Esophagus squamous epithelium (tissue), 5 donors: ENCODE measurements at places on chromosomes 7 and 10.
A peak's percentile ranks its signal among the peaks of the same experiment; 100 is the strongest.

DNA sequence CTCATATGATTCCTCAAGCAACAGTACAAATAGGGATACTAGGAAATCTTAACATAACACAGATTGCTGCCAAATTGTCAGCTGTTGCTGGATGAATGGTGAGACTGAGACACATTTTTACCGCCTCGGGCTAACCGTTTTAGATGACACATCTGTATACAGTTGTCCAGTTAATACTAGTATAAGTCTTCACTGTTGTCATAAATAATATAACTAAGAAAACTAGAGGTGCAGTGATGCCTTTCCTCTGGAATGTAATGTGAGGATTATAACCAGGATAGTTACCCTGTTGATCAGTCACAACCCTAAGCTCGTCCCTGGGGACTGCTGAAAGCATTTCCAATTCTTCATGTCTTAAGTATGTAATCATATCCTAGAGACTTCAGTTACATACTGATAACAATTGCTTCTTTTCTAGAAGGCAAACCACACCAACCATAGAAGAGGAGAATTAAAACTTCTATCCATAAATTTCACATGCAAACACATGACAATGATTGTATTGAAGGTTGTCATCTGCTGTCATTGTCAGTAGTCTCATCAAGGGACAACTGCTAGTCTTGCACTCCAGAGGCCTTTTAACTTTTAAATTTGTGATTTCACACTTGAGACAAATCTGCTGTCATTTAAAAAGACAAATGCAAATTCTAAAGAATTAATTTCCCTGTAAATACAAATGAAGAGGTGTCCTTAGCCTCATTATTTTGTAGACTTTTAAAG lies 100.4 kb upstream of the SEMA3D start:
- no peak for DNase-seq
- no peaks in the 10 kb centered on the region for H3K27me3 ChIP-seq
- no peaks in the 10 kb centered on the region for H3K4me1 ChIP-seq
- no peak overlapping the region for H3K27ac ChIP-seq
- no peaks in the 10 kb centered on the region for H3K36me3 ChIP-seq

DNA sequence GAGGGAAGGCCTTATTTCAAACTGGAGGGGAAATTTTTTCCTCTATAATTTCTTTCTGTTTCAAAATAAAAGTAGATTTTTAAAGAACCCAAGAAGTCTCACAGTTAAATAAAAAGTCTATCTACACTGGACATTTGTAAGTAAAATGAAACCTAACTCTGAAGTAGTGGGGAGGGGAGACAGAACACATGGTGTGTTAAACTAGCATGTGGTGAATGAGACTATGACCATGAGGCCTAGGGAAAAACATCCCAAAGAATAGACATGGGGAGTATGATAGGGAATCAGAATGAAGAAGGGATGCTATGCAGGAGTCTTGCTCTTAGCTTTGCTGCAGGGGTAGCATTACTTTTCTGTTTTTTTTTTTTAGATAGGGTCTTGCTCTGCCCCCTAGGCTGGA lies 1061.3 kb upstream of the LRRTM3 start:
- no peak overlapping the region for H3K4me3 ChIP-seq
- H3K27me3 ChIP-seq, result no peaks in the 10 kb centered on the region
- H3K27ac ChIP-seq, result no peak overlapping the region
- no peak for DNase-seq
- H3K4me1 ChIP-seq, result no peaks in the 10 kb centered on the region

DNA sequence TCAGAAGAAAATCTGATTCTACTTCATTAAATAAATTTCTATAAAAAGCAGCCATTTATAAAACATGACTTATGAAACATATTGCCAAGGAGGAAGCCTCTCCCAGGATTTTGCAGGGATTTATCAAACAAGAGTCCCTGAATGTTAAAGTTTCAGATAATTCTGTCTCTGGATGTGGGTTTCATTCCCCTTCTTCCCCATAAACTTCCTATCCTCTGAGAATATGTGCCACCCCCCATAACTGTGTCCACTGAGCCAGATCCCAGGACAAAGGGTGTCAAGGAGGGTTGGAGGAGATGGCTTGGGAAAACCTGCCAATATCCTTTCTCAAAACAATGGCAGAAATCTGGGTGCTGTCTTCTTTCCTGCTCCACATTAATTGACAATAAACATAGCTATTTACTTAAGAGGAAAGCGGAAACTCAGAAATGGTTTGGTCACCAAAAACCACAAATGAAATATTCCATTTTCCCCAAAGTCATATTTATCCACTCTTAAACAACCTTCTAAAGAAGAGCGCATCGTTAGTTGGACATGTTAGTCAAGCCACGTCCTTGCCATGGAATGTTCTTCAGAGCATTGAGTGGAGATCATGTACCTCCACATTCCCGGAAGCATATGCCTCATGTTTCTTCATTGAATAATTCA lies 54.3 kb upstream of the AKR1E2 start:
- peak overlapping the region; percentile 67 for H3K27ac ChIP-seq
- DNase-seq, result no peak

DNA sequence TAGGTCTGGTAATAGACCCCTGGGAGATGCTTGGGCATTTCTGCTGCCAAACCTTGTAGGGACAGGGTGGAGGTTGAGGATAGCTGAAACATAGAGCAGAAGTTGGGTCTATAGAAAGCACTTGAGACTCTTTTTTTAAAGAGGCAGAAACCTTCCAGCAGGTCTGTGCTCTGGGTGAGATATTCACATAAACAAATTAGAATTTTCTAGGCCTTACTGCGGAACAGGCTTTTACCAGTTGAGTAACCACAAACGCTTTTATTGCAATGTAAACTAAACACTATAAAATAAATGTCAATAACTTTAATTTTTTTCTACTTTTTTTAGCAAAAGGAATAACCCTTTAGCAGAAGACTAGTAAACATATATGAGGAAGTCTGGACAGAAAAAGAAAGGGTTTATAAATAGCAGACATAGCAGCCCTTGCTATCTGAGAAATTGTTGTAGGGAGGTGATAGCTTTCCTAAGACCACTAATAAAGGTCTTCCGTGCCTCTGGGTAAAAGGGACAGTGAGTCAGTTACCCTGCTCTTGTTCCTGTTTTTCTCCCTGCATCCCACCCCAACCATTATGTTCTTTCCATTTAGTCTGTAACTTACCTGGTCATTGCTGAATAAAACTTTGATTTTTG lies 38.7 kb downstream of the CACNB2 start:
- H3K27me3 ChIP-seq, result no peaks in the 10 kb centered on the region
- no peak for DNase-seq
- peaks cover 11% of the 10 kb centered on the region for H3K4me1 ChIP-seq
- H3K4me3 ChIP-seq, result no peak overlapping the region

- H3K27me3 ChIP-seq, result no peaks in the 10 kb centered on the region
- no peak overlapping the region for H3K27ac ChIP-seq
- no peak overlapping the region for H3K4me3 ChIP-seq
- H3K36me3 ChIP-seq, result no peaks in the 10 kb centered on the region
Observed at GRCh38 chr10:13168781-13169180, 7.4 kb downstream of the MCM10 start.

- H3K27me3 ChIP-seq, result no peaks in the 10 kb centered on the region
- no peak for DNase-seq
- peaks cover 48% of the 10 kb centered on the region for H3K4me1 ChIP-seq
- H3K27ac ChIP-seq, result no peak overlapping the region
Observed at GRCh38 chr7:2512713-2513112, 6.9 kb upstream of the LFNG start.

- no peaks in the 10 kb centered on the region for H3K36me3 ChIP-seq
- no peak overlapping the region for H3K27ac ChIP-seq
- H3K4me3 ChIP-seq, result no peak overlapping the region
- peaks cover 2% of the 10 kb centered on the region for H3K4me1 ChIP-seq
- H3K27me3 ChIP-seq, result no peaks in the 10 kb centered on the region
- no peak for DNase-seq
Observed at GRCh38 chr10:103147645-103148044, 45.4 kb downstream of the NT5C2 start.

DNA sequence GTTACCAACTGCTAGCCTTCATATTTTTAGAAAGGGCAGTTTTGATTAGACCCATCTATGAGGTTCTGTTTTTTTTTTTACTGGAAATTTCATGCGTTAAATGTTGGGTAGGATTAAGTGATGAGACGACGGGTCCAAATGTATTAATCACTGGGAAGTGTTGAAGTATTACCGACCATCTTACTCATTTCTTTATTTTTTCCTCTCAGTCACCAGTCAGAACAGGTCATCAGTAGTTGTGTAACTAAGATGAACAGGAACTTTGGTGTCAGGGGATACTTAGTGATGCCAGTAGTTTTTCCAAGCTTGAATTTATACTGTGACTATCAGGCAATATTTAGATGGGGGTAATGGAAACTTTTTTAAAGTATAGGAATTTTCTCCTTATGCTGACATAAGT lies 14.2 kb downstream of the TFAM start:
- H3K36me3 ChIP-seq, result peaks cover 41% of the 10 kb centered on the region
- H3K4me3 ChIP-seq, result no peak overlapping the region
- no peak overlapping the region for H3K27ac ChIP-seq
- no peaks in the 10 kb centered on the region for H3K27me3 ChIP-seq
- H3K4me1 ChIP-seq, result no peaks in the 10 kb centered on the region
- no peak for DNase-seq

DNA sequence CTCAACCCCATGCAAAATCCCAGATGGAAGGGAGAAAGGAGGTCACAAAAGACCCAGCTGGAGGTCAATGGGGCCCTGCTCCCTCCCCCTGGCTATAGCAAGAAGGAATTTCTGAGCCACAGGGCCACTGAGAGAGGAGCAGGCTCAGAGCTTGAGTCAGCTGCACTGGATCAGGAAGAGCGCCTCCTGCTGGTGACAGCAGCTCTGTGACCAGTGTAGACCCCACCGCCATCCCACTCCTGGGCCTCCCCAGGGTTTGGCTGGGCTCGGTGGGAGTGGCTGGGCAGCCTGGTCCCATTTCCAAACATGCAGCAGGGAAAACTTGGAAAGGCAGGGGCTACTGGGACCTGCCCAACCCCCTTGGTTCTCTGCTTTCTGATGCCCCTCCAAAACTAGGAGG lies 31.5 kb upstream of the PRLHR start:
- no peak overlapping the region for H3K27ac ChIP-seq
- peaks cover 3% of the 10 kb centered on the region for H3K4me1 ChIP-seq
- H3K27me3 ChIP-seq, result no peaks in the 10 kb centered on the region
- H3K36me3 ChIP-seq, result no peaks in the 10 kb centered on the region

DNA sequence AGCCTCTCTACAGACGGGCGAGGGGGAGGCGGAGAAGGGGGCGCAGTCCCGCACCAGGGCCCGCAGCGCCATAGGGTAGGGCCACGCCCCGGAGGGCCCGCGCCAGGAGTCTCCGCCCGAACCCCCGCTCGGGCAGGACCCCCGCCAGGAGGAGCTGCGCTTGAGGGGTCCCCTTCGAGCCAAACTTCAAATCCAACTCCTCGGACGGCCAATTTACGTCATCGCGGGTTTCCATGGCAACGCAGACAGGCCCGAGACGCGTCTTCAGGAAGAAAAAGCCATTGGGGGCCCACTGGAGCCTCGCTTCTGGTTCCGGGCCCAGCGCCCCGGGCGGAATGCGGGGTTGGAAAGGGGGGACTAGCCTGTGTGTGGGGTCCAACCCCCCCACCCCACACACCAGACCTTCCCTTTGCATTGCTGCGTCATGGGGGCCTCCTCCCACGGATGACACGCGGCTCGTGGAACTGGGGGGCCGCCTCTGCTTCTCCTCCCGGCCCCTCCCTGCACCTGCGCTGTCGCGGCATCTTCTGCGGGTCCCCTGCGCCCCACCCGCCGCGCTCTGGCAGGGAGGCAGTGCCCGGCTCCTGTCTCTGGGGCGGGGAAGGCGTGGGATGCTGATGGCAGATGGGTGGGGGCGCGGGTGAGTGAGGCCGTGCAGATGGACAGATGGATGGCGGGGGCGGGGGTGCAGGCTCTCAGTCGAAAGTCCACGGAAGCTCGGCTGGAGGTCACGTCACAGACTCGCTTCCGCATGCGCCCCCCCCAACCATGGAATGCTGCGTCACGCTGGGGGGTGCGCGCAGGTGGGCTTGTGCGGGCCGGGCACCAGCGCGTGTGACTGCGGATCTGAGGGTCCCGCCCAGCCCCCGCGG lies 1.2 kb downstream of the CALY start:
- H3K4me3 ChIP-seq, result peak overlapping the region; percentile 9
- H3K36me3 ChIP-seq, result no peaks in the 10 kb centered on the region
- H3K27me3 ChIP-seq, result peaks cover 91% of the 10 kb centered on the region
- H3K4me1 ChIP-seq, result peaks cover 18% of the 10 kb centered on the region

DNA sequence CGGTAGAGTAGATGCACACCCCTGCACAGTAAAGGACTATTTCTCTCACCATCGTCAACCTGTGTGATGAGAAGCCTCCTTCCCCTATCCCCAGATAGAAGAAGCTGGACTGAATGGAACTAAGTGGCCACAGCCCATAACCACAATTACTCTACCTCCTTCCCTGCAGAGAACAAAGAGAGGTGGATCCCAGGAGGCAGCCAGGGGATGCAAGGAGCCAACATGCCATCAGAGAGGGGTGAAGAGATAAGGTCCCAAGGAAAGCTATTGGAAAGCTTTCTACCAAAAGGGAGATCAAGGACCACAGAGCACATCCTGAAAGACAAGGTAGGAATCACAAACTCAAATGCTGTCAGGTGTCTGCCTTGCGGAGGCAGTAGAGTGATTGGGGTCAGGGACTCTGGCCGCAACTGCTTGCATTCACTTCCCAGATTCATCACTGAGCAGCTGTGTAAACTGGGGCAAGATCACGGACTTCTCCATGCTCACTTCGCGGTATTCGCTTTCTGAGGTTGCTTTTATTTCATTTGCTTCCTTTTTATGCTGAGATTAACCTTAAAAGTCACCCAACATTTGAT lies 81.6 kb upstream of the MYO3A start:
- no peak overlapping the region for H3K4me3 ChIP-seq
- no peaks in the 10 kb centered on the region for H3K4me1 ChIP-seq
- no peak for DNase-seq
- H3K27me3 ChIP-seq, result no peaks in the 10 kb centered on the region

DNA sequence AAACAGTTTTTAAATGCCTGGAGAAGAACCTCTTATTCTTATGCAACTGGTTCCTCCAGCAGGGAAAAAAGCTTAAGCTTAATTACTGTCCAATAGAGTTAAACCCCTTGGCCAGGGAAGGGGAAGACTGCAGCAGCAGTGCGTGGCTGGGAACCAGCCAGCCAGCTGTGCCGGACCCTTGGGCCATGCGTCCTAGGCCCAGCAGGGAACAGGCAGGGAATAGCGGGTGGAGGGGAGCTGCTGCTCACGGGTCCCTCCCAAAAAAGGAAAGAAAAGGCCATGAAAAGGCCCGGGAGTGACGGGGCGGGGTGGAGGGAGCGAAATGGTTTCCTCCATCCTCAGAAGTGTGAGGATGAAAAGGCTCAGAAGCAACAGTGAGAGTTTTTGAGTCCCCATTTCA lies 35.2 kb upstream of the HECW1 start:
- no peak overlapping the region for H3K4me3 ChIP-seq
- no peak overlapping the region for H3K27ac ChIP-seq
- H3K36me3 ChIP-seq, result no peaks in the 10 kb centered on the region
- no peak for DNase-seq
- no peaks in the 10 kb centered on the region for H3K27me3 ChIP-seq
- no peaks in the 10 kb centered on the region for H3K4me1 ChIP-seq
